ENCODE measurements at places on chromosomes 7 and 10.

DNA sequence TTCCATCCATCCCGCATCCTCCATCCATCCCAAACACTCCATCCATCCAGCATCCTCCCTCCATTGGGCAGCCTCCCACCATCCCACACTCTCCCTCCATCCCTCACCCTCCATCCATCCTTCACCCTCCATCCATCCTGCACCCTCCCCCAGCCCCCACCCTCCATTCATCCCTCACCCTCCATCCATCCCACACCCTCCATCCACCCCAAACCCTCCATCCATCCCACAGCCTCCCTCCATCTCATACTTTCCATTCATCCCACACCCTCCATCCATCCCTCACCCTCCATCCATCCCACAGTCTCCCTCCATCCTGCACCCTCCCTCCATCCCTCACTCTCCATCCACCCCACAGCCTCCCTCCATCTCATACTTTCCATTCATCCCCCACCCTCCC lies 60.4 kb downstream of the FOXI2 start:
- DNase-seq, result no peak
- H3K4me1 ChIP-seq, result no peaks in the 10 kb centered on the region
- H3K27ac ChIP-seq, result no peak overlapping the region
- H3K36me3 ChIP-seq, result no peaks in the 10 kb centered on the region
- H3K27me3 ChIP-seq, result no peaks in the 10 kb centered on the region

- H3K27ac ChIP-seq, result no peak overlapping the region
- DNase-seq, result no peak
- no peaks in the 10 kb centered on the region for H3K4me1 ChIP-seq
- H3K36me3 ChIP-seq, result peaks cover 12% of the 10 kb centered on the region
Measured at GRCh38 chr10:121833387-121833786, 94.4 kb downstream of the ATE1 start.

GRCh38 chr10:85594239-85594638 lies 772.4 kb downstream of the GRID1 start:
- H3K27ac ChIP-seq, result no peak overlapping the region
- no peaks in the 10 kb centered on the region for H3K36me3 ChIP-seq
- peaks cover 11% of the 10 kb centered on the region for H3K4me1 ChIP-seq

DNA sequence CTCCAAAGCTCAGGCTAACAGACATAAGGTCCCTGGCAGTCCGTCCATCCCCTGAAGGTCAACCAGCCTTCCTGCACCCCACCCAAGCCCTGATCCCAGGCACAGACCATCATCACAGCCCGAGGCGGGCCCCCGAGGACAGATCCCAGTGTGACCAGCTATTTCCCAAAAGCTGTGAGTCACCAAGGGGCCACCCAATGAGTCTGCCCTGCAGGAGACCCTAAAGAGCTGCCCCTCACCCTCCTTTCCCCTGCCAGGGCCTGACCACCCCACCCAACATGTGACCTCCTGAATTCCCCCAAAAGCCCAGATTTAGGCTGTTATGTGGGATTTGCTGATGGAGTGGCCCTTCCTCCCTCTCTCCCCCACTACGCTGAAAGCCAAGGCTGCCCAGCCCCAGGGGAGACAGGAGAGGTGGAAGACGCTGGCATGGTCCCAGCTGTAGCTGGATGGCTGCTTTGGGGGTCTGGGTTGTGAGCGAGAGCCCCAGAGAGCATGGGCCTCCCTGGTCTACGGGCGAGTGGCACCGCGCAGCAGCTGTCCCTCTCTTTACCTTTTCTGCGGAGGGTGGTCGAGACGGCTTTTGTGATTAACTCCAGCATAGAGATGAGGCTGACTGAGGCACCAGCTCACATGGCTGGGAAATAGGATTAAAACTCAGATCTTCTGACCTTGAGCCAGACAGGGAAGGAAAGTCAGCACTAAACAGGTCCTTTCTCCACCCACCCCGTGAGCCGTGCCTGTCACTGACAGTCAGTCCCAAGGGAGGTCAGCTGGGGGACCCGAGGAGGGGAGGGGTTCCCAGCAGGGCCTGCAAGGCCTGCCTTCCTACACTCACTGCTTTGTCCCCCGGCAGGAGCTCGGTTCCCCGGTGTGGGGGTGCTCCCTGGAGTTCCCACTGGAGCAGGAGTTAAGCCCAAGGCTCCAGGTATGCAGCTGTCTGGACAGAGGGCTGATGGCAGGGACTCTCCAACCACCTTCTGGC lies 16.7 kb downstream of the ELN start:
- DNase-seq, result no peak
- no peaks in the 10 kb centered on the region for H3K36me3 ChIP-seq
- no peak overlapping the region for H3K4me3 ChIP-seq
- no peaks in the 10 kb centered on the region for H3K27me3 ChIP-seq

All from effector memory CD4-positive, alpha-beta T cell (primary cell).